ENCODE measurements at places on chromosomes 4 and X.

DNA sequence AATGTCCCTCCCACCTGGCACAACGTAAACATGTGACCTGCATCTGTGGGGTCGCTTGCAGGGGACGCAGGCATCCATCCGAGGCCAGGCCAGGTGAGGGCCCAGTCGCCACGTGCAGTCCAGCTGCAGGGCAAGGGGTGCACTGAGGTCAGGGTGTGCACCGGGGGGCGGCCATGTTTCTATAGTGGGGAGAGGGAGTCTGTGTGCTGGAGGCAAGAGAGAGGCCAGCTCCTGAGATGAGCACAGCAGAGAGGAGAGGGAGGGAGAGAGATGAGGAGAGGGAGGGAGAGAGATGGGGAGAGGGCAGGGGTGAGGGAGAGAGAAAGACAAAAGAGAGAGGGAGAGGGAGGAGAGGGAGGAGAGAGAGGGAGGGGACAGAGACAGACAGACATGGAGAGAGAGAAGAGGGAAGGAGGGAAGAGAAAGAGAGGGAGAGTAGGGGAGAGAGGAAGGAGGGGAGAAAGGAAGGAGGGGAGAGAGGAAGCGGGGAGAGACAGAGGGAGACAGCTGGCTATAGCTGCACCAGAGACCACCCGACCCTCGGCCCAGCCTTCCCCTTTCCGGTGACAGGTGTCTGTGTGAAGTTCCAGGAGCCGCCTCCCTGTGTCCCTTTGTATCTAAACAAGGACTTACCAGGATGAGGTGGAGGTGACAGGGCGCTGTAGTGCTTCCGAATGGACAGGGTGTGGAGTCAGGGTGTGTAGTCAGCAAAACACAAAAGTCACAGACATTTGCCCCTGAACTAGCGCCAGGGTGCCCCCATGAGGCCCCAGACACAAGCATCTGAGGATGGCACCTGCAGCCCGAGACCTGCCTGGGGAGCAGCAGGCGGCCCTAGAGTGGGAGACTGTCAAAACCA lies 68.7 kb downstream of the ADRA2C start:
- no peak for DNase-seq

DNA sequence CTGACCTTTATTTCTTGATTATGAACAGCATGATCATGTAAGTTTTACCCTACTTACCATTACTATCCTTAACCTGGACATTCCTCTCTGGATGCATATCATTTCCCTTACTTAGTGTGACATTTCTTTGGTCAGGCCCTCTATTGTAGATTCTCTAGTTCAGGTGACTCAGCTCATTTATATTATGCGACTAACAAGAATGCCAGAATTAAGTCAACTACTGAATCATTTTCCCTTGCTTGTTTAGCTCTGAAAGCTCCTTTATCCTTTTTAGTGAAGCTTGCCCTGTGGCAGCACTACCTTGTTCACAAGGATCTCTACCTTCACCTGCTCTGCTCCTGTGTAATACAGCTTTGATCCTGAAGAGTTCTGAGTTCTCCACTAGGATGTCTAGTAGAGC lies 15.1 kb upstream of the UGT2B17 start:
- DNase-seq = peak; percentile 13

- DNase-seq = no peak
These were observed 68.5 kb upstream of the MAP9 start for GRCh38 chr4:155445306-155445705.

DNA sequence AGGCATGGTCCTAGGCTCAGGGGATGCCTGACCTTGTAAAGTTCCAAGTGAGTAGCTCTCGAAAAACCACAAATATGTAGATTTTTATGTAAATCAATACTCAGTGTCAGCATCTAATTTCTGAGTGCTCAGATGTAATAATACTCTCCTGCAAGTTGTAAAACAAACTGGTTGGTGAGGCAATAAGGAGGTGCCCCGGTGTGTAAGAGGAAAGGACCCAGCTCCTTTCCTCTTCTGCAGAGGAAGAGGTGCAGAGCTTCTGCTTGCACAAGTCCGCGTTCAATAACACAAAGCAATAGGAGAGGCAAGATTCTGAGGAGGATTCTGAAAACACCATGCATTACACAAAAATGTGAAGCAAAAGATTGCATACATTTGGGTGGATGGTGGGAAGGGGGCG lies 43.6 kb upstream of the ENPP6 start:
- no peak for DNase-seq

- DNase-seq = no peak
These were observed 1.4 kb downstream of the PDZD4 start for GRCh38 chrX:153828723-153829548.

DNA sequence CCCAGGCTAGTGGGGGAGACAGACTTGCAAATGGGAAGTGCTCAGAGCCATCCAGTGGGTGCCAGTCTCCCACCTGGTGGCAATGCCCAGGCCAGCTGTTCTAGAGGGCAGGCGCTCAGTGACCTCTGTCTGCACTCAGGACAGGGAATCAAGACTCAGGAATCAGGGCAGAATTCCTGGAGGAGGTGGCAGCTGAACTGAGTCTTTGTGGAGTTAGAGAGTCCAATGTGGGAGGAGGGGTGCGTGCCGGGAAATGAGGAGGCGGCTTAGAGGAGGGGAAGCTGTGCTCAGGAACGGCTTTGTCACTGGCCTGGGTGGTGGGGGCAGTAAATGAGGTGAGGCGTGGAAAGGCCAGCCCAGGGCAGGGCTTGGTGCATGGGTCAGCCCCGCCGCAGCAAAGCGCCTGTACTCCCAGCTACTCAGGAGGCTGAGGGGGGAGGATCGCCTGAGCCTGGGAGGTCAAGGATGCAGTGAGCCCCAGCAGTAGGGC lies 31.3 kb upstream of the SORCS2 start:
- no peak for DNase-seq

DNA sequence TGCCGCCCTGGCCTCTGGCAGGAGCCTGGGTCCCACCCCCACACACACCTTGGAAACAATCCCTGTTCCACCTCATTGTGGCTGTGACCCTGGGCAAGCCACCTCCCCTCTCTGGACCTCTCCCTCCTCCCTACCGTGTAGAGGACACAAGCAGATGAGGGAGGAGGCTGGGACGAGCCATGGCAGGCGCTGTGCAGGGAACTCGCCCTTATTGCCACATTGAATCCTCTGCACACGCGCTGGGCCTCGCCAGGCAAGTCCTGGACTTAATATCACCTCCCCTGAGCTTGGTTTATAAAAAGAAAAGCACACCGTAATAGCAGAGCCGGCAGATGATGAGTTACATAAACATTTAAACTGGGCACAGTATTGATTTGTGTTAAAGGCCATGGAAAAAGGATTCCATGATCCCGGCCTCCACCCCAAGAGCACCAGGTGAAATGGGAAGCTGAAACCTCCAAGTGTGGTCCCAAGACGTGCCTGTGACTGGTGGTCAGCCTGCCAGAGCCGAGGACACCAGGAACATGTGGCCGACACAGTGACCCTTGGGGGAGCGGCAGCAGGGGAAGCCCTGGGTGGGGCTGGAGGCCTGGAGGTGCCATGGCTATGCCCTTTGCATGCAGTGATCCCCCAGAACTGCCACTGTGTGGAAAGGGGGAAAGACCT lies 81.1 kb downstream of the PPP2R2C start:
- DNase-seq = no peak

GRCh38 chr4:88003261-88003660 lies 4.2 kb upstream of the PKD2 start:
- no peak for DNase-seq

DNA sequence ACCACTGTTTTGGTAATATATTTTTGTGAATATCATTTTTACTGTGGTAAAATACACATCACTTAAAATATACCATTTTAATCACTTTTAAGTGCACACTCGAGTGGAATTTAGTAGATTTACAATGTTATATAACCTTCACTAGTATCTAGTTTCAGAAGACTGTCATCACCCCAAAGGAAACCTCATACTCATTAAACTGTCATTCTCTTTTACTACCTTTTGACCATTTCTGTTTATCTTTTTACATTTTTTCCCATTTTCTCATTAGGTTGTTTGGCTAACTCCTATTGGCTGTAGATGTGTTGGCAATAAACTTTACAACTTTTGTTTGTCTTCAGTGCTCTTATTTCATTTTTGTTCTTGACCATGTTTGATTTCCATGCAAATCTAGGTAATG lies 1168.3 kb upstream of the PCDH7 start:
- no peak for DNase-seq

- no peak for DNase-seq
These were observed 1.3 kb downstream of the TCEAL8 start for GRCh38 chrX:103253608-103254007.

DNA sequence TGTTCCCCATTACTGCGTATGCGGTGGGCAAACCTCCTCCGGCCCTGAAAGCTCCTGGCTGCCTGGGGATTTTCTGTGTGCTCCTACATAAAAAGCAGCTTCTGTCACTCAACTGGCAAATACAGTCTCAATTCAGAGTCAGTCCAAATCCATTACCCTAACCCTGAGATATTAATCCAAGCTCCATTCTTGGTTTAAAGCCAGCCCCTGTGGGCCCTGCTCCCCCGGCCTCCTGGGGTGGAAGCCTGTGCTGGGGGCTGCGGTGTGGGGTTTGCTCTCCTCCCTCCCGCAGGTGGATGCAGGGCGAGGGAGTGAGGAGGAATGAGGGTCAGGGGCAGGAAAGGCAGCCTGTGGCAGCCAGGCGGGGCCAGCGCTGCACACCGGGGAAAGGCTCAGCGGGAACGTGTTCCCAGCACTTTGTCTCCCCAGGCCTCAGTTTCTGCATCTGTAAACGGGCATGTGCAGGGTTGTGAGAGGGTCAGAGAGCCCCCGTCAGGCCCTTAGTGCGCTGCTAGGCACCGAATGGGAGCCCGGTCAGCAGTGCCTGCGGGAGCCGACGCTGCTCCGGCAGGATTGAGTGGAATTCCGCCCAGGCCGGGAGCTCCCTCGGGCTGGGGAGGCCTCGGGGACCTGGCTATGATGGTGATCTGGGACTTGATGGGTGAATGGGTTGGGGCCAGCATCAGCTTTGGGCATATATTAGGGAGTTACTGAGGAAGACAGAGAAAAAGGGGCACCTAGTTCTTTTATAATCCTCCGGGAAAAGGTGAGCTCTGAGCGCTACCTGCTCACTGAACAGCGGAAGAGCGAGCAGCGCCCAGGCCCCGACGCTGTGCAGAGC lies 6.3 kb upstream of the RGS12 start:
- DNase-seq = no peak

- DNase-seq = no peak
These were observed 85.9 kb downstream of the SORCS2 start for GRCh38 chr4:7278071-7278765.

- DNase-seq = no peak
These were observed 4.0 kb downstream of the HERC6 start for GRCh38 chr4:88382621-88383020.

- DNase-seq = no peak
These were observed 85.9 kb downstream of the GBA3 start for GRCh38 chr4:22778547-22779163.

All from RWPE1 (cell line).